ENCODE measurements at places on chromosomes 1 and 21. TPM values are rescaled to one million over a fixed set of nuclear protein-coding genes. Genes with fewer than 3 reads are reported as not detected.

The FCAMR gene
- total RNA-seq, result not detected

The OR2T35 gene
- not detected for total RNA-seq

The FAM110D gene
- total RNA-seq, result 4.8 TPM

The CDC42BPA gene
- 26.3 TPM for total RNA-seq

GRCh38 chr21:38081708-38082107, 165.5 kb upstream of the KCNJ6 start:
- DNase-seq, result no peak

- no peak for DNase-seq
These were observed 118.7 kb downstream of the EDEM3 start for GRCh38 chr1:184635980-184636431.
